ENCODE measurements at places on chromosomes 1 and 21.

DNA sequence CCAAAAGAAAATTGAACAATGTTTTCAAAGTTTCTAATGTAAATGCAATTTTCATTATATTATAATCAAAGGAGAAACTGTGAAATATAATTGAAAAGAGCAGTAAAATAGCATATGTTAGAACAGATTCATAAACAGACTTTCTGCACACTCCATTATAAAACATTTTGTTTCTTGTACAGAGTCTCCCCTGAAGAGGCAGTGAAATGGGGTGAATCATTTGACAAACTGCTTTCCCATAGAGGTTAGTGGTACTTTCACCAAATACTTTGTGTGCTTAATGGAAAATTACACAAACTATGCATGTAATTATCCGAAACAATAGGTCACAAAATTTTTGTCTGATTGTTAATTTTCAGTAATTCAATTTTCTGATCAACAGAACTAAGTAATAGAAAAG is 1.9 kb downstream of the RGS18 start:
- no peak for DNase-seq

DNA sequence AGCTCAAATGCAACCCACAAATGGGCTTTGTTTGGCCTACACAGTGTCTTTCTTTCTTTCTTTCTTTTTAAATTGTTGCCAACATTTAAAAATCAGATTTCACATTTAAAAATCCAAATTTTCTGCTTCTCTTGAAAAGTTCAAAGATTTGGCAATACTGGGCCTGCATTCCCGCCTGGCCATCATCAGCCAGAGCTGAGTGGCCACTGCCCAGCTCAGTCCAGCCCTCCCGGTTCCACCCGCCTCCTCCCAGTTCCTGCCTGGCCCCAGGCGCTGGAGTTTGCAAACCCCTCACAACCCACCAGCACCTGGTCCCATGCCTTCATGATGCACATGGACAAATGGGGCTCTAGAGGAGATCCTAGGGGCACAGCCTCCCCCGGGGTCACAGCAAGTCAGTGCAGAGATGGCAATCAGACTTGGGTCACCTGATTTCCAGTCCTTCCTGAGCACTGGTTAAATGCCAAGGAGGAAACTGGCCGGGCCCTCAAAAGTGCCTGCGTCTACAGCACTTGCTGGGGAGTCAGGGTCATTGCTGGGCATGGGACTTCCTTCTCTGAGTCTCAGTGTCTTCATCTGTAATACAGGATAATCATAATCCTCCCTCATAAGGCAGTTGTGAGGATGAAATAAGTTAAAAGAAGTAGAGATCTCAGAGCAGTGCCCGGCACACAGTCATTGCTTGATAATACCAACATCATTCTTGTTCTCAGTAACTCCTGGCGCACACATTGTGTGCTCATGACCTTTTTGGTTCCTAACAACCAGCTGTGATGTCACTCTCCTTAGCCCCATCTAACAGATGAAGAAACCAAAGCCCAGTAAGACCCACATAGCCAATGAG is 41.0 kb upstream of the LAPTM5 start:
- no peak for DNase-seq

- DNase-seq: no peak
Observed at GRCh38 chr1:198363625-198364151, 176.8 kb downstream of the ATP6V1G3 start.

GRCh38 chr21:40333731-40334130 is 466.5 kb downstream of the PCP4 start:
- DNase-seq: no peak

DNA sequence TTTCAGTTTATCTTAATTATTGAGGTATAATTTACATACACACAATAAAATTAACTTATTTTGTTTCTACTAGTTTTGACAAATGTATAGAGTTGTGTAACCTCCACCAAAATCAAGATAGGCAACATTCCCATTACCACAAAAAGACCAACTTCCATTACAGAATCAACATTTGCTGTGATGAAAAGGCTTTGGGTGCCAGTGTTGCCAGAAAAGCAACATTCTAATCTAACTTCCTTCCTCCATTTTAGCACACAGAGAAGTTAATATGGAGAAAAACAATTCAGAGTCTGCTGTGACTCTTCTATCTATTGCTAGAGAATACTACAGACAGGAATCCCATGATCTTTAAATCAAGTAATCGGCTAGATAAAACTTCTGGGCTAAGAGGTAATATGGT is 245.3 kb downstream of the RERE start:
- no peak for DNase-seq

GRCh38 chr1:207968521-207969009 is 57.6 kb upstream of the CD34 start:
- DNase-seq: no peak

- peak; percentile 94 for DNase-seq
Observed at GRCh38 chr1:23177438-23178380, 9.1 kb upstream of the LUZP1 start.

DNA sequence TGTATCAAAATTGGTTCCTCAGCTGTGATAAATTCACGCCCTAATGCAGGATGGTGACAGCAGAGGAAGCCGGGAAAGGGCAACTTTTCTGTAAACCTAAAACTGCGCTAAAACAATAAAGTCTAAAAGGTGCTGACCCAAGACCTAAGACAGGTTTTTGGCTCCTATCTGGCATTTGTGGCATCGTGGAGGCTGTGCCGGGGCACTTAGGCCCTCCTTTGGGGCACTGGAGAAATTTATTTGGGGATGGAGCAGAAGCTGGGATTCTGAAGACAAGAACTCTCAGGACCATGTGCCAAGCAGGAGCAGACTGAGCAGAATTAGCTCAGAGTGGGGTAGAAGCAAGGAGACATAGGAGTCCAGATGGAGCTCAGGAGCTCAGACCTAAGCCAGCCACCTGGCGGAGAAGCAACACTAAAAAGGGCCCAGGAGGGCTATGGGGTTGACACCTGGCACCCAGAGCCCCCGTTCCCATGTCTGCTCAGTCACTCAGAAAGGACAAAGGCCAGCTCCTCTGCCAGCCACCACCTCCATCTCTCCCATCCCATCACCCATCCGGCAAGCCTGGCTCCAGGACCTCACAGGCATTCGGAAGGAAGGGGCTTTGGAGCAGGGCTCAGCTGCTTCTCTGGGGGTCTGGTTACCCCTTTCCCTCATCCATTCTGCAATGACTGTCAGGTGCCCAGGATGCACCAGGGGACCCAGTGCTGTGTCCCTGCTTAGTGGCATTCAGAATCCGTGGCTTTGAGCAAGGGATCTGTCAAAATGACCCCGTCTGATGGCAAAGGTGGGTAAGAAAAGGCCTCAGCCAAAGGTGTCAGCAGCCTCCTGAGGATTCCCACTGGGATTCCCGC is 347.7 kb downstream of the NPHP4 start:
- no peak for DNase-seq

DNA sequence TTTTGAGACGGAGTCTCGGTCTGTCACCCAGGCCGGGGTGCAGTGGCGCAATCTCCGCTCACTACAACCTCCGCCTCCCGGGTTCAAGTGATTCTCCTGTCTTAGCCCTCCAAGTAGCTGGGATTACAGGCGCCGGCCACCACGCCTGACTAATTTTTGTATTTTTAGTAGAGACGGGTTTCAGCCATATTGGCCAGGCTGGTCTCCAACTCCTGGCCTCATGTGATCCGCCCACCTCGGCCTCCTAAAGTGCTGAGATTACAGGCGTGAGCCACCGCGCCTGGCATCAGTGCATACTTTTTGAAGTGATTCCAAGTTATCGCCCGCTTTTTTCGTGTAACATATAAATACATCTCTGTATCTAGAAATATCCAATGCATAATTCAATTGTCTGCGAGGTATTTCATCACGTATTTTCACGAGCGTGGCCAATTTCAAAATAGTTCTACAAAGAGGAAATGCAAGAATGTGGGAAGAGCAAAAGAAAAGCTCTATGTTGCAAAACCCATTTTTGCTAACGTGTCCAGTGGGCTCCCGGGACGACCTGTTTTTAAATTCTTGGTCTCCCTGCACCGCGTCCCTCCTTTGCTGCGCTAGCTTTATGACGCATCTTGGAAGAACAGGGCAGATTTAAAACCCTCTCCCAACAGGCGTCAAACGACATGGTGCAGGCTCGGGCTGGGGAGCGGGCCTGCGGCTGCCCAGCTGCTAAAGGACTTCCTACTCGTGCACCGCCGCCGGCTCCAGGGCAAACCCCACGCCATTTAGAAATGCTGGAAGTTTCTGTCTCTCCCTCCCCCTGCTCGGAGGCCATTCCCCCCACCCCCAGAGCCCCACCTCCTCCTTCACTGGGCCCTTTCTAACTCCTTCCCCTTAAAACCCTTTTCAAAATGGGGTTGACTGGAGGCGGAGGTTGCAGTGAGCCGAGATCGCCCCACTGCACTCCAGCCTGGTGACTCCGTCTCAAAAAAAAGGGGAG is 923 bp upstream of the IFNGR2 start:
- DNase-seq: peak; percentile 59

DNA sequence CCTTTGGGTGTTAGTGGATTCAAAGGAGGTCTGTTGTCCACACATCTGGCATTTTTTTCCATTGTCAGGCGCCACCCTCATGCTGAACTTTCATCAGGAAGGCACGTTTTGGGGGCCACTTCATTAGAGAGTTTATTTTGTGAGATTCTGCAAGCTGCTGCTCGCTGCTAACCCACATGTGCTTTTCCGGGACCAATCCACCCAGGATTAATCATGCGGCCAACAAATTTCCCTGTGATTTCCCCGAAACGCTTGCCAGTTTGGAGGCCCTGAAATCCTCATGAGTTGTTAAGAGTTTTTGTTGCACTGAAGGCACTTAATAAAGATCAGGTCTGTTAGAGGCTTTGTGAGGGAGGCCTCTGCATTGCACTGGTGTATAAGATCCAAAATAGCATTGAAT is 2.4 kb downstream of the PDPN start:
- peak; percentile 44 for DNase-seq

DNA sequence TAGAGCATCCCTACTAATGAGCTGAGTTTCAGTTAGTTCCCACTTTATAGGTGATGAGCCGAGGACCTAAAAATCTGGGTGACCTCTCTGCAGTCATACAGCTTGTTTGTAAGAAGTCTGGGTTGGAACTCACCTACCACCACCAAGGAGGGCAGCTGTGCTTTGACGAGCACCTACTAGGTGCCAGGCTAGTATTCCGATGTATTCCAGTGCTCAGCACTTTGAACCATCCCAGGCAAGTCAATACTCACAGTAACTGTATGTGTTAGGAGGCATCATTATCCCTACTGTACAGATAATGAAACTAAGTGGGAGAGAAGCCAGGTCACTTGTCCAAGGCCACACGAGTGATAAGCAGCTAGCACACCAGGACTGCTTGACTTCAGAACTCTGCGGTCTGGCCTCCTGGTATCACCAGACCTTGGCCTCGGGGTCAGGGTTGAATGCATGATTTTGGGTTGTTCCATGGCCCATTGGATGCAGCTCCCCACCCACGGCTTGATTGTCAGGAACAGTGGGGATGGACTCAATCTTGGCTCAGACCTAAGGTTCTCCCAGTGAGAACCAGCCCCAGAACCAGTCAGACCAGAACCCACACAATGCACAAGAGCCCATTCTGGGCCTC is 20.7 kb downstream of the ECE1 start:
- no peak for DNase-seq

All from astrocyte of the hippocampus (primary cell).